Hair follicular keratinocyte (primary cell): ENCODE measurements at places on chromosomes 5 and 9. TPM values are rescaled to one million over a fixed set of nuclear protein-coding genes. Genes with fewer than 3 reads are reported as not detected.

The HACD4 gene
- 4.7 and 9.4 TPM in 2 replicates for total RNA-seq

The BARX1 gene
- total RNA-seq, result not detected in 2 replicates

The NPR3 gene
- 0.08 and 0.15 TPM in 2 replicates for total RNA-seq

The GABRA6 gene
- total RNA-seq, result not detected in 2 replicates

The TAF9 gene
- 79.8 and 88.2 TPM in 2 replicates for total RNA-seq

The DDX41 gene
- 82.1 and 121 TPM in 2 replicates for total RNA-seq

The MARCHF3 gene
- total RNA-seq, result 1.5 and 2.1 TPM in 2 replicates

The CARD6 gene
- total RNA-seq, result 2.7 and 5.3 TPM in 2 replicates
